ENCODE measurements at places on chromosomes 12 and 14. TPM values are rescaled to one million over a fixed set of nuclear protein-coding genes. Genes with fewer than 3 reads are reported as not detected.
A peak's percentile ranks its signal among the peaks of the same experiment; 100 is the strongest.

DNA sequence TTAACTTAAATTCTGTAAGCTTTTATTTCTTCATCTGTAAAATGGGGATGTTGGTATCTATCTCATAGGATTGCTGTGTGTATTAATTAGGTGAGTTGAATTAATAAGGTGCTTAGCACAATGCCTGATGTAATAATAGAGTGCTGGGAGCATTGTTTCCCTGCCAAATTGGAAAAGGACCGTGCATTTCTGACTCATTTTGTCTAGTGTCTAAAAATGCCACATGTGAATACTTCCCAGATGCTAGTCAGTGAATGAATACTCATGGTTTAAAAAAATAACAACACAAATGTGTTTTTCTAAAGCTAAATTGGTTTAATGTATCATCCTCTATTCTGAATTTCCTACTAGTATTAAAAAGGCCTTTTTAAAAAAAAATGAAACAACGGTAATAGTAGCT is 45.4 kb upstream of the NEDD1 start:
- DNase-seq, result no peak

GRCh38 chr12:116603546-116604177 is 44.5 kb downstream of the MAP1LC3B2 start:
- DNase-seq, result no peak

The PIANP gene
- not detected for total RNA-seq

The ZFHX2 gene
- 0.10 TPM for total RNA-seq

- DNase-seq, result no peak
Measured at GRCh38 chr12:91743704-91744321, 401.8 kb downstream of the BTG1 start.

GRCh38 chr14:60544659-60545058 is 35.7 kb downstream of the SIX6 start:
- no peak for DNase-seq

- no peak for DNase-seq
Measured at GRCh38 chr12:13147688-13148484, 44.4 kb upstream of the GSG1 start.

The ADAM20 gene
- not detected for total RNA-seq

The WNT1 gene
- not detected for total RNA-seq

DNA sequence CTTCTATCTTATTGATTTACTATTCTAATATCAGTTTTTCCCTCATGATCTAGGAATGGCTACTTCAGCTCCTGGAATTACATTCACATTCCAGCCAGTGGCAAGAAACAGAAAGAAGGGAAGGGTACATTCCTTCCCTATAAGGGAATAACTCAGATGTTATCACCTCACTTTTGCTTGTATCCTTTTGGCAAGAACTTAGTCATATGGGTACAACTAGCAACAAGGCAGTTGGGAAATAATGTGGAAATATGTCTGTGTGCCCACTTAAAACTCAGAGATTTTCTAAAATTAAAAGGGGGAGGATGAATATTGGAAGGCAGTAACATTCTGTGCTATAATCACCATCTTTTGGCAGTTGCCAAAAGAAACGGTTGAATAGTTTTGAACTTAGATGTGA is 85.6 kb downstream of the MSRB3 start:
- no peak for DNase-seq

DNA sequence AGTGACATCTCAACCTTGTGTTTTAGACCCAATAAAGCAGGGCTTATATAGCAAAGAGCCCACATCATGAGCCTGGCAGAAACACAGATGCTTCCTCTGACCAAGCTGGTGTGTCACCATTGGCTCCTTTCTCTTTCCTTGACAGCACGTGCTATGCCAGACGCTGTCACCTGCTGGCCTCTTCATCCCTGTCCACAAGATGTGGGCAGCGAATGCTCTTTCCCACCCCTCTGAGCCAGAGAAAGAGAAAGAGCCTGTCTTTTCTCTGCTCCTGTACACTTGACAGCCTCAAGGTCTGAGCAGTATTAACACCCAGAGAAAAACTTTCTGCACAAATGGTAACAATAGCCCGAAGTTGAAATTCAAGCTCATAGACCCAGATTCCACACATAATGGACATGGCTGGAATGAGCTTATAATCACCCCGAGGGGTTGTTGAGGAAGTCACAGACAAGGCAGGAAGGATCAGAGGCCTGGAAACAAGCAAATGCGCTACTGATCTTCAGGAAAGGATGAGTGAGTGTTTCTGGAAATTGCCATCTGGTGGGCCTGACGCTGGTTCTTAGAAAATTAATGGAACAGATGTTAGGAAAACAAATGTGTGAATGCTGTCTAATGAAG is 8.9 kb downstream of the TGFB3 start:
- DNase-seq, result no peak

- DNase-seq, result no peak
Measured at GRCh38 chr14:58628406-58628805, 9.4 kb upstream of the DACT1 start.

DNA sequence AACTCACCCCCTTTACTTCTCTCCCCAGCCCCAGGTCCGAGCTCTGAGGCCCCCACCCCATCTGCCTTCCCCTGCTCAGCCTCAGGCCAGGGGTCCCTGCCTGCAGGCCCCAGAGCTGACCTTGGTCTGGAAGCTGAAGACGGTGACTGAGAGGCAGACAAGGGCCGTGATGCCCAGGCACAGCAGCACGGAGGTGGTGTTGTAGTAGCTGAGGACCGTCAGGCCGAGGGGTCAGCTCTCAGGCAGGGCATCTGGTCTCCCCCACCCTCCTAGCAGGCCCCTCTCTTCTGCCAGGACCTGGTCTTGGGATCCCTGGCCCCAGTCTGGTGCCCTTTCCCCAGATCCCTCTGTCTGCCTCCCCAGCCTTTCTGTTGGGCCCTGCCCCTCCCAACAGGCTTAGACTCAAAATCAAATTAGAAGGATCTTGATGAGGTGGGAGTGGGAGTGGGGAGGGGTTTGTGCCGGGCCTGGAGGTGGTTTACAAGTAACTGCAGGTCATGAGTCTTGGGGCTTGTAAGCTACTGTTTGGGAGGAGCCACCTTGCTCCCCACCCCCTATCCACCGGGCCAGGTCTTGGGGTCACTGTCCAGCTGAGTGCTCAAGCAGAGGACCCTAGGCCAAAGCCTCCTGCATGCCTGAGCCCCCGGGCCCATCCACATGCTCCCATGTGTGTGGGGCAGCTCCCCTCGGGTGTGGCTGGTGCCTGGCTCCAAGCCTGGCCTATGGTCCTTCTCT is 14.2 kb downstream of the FAIM2 start:
- DNase-seq, result no peak

The LPAR5 gene
- not detected for total RNA-seq

DNA sequence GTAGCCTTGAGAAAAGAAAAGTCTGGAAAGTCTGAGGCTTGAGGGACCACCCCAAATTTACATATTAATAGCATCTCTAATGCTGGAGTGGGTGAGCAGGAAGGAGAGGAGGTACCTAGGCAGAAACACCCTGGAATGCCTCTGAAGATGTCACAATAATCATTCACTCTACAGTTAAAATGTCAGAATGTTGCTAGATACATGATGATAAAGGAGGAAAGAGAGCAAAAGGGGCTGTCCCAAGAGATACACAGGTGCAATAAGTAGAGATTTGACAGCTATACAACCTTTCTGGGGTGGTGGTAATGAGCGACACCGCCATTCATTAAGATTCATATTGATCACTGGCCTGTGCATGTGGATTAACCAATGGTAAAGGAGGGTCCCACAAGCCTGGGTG is 540.5 kb upstream of the FBXO33 start:
- no peak for DNase-seq

GRCh38 chr12:82358200-82359114 is at the start of the genes CCDC59 and METTL25:
CCDC59 (minus strand) TSS chr12:82358387; CDS start chr12:82358376, 11 bp downstream.
METTL25 (plus strand) TSS chr12:82358529; CDS start chr12:82358566, 37 bp downstream.
- DNase-seq, result peak; percentile 96

The SSPN gene
- 1.0 TPM for total RNA-seq

The AKAP5 gene
- 1.5 TPM for total RNA-seq

- no peak for DNase-seq
Measured at GRCh38 chr14:33711811-33712216, 239.1 kb downstream of the EGLN3 start.

DNA sequence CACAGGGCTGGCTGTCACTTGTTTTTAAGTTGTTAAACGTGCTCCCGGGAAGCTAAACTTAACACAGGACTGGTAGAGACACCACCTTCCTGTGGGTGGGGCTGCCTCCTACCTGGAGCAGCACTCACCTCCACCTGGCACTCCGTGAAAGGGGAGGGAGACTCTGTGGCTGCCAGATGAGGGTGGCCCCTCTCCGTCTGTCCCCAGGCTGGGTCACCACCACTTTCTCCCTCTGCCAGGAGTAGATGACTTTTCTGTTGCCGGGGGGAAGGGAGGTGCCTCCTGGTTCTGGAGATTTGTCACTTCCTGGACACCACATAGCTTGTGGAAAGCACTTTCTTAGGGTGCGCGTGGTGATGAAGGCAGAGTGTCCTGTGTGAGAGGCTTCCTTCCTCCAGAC is 81.3 kb downstream of the WDR20 start:
- no peak for DNase-seq

DNA sequence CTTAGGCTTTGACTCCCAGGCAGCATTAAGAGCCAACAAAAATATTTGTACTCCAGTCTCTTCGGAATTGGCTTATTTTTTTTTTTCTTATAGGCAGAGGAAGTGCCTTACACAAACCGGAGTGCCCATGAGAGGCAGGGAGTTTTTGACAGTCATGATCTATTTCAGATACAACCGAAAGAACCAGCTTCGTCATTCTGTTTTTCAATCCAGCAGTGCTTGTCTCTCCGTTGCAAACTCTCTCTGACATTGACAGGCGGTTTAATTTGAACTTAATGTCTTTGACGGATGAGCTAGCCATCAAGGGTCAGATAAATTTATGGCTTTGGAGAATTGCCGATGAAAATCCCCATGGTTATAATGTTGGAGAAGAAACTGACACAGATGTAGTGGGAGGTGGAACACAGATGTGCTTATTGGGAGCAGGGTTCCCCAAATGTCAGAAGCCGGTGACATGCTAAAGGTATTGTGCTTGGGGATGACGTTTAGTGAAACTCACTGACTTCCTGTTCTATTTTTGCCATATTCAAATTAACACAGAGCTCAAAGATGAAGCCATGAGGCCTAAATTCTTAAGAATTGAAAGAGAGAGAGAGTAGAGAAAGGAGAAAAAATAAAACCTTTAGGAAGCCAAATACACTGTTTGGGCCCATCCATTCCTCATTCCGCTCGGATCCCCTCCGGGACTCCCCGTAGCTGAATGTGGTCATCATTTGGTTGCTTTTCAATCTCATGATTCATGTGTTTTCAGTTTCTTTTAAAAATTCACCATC is 59.7 kb downstream of the PLXNC1 start:
- DNase-seq, result no peak

DNA sequence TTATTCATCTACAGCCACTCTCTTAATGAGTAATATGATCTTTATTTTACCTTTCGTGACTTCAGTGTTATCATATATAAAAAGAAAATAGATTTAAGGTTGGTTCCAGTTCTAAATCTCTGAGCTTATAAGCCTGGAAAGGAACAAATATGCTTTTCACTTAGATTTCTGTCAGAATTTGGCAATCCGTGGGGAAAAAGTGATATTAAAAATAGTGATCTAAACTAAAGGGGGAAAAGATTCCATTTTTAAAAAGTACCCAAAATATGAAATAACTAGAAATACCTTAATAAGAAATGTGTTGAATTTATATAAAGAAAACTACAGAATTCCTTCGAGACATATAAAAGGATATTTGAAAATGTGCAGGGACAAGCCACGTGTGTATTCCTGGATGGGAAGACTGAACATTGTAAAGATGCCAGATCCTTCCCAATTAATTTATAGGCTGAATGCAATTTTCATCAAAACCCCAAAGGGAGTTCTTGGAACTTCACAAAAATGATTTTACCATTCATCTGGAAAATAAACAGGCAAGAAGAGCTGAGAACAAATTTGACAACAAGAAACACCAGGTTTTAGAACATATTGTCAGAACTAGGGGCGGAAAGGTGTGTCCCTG is 142.5 kb downstream of the EFCAB11 start:
- DNase-seq, result no peak

The GALNT6 gene
- total RNA-seq, result not detected

The CCDC198 gene
- total RNA-seq, result not detected

DNA sequence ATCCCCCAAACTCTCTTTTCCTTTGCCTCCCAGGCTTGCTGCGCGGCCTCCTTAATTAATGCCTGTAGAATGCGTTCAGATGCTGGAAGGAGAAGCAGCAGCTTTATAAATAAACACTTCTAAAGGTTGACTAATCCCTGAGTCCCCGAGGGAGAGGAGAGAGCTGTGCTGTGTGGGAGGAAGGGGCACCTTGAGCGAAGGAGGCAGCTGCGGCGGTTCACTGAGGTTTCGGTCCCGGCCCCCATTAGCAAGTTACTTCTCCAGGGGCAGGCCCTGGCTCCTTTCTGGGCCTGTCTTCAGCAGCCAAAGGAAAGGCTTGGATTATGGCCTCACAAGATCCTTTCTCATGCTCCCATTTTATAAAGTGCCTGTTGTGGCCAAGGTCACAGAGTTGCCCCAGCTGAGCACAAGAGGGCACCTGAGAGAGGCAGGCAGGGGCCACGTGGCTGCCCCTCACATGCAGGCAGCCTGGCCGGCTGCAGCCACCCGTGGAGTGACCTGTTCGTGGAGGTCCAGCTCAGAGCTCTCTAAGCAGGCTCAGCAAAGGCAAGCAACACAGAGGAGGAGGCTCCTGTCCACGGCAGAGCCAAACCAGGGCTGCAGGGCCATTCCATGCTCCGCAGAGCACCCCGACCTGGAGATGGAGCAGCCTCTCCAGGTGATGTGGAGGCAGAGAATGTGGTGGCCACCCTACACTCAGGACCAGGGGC is 15.0 kb upstream of the CACNA2D4 start:
- DNase-seq, result peak; percentile 50

DNA sequence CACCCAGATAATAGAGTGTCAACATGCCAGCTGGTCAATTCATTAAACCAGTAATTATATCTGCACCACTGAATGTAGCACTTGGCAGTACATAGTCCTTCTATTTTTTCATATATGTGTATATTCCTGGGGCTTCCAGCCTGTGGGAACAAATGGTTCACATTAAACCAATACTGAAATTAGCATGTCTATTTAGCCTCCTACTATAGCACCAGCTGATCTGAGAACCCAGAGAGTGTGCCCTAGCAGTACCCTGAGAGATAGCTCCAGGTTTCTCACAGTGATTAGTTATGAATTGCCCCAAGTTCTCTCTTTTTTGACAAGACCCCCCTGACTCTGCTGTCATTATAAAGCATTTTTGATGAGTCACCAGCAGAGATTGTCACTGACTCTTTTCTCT is 1097.3 kb upstream of the FLRT2 start:
- no peak for DNase-seq

DNA sequence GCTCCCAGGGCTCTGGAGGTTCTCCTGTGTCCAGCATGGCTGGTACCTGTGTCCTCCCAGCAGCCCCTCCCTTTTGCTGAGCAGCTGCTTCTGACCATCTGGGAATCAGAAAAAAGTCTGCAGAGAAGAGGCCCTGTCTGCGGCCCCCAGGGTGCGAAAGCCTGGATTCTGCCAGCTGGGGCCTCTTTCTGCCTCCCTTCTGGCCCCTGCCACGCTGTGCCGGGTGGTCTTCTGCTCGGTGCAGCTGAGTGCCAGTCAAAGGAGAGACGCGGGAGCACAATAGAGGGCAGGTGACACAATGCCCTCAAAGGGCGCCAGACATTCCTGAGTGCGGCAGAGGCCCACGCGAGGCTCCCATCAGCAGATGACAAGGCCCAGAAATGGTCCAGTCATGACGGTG is 12.6 kb downstream of the BTBD6 start:
- no peak for DNase-seq

Data from H4 (cell line).